ENCODE measurements at places on chromosomes 2 and 18. TPM values are rescaled to one million over a fixed set of nuclear protein-coding genes. Genes with fewer than 3 reads are reported as not detected.

DES gene
- total RNA-seq: 5,232 TPM

ABHD3 gene
- 11.5 TPM for total RNA-seq

ANKRD30B gene
- not detected for total RNA-seq

DNA sequence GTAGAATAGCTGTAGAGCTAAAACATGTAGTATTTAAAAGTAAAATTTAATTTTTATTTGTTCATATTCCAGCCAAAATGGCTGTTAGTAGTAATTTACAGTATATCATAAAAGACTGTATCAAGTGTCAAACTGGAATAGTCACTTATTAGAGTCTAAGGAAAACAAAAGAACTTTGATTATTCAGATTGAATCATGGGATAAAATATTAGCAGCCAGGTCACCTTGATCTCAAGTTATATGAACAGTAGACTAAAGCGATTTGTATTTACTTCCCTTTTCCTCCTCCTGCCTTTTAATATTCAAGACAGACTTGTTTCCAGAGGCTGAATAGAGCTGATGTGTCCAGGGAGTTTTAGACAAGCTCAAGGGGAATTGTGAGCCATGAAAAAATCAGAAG, 54.4 kb downstream of the PMAIP1 start:
- DNase-seq: no peak

DNA sequence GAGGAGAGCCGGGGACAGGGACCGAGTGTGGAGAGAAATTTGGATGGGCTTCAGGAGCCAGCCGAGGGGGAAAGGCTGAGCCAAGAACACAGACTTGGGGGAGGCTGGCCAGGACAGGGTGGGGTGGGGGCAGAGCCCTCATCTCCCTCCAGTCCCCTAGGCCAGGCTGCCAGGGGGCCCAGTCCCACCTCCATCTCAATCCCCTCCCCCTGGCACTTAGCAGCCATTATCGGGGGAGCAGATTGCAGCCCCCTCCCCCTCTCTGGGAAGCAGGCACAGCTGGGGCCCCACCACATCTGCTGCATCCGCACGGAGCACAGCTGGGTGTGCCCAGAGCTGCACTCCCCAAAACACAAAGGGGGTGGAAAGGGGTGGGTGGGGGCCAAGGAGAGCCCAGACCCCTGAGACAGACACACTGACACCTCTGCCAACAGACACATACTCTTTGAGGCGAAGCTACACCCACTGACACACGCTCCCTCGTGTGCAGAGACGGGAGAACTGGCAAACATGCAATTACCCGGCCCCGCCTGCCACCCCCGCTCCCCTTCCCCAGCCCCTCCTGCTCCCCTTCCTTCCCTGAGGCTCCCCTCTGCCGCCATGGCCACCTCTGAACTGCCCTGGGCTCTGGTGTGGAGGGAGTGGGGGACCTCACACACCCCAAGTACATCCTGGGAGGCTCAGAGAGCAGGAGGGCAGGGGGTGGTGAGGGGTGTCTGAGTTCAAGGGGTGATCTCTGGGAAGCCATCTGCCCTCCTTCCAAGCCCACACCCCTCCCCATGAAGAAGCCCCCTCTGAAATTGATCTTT, 5.1 kb upstream of the ASIC4 start:
- peak; percentile 89 for DNase-seq

DNA sequence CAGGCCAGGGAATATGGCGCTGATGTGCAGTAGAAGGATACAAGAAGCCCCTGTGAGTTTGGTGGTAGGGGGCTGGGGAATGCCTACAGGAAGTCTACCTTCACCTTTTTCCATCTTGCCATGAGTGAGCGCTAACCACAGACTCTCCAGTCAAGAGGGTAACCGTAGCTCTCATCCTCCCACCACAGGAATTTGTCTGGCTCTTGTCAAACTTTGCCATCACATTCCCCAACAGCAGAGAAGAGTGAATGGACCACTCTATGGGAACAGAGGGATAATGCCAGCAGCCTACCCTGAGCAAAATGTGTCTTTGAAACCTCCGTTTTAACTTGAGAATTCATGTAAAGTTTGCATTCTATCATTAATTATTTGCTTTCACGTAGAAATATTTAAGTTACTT, 168.3 kb downstream of the NRP2 start:
- DNase-seq: no peak

DNA sequence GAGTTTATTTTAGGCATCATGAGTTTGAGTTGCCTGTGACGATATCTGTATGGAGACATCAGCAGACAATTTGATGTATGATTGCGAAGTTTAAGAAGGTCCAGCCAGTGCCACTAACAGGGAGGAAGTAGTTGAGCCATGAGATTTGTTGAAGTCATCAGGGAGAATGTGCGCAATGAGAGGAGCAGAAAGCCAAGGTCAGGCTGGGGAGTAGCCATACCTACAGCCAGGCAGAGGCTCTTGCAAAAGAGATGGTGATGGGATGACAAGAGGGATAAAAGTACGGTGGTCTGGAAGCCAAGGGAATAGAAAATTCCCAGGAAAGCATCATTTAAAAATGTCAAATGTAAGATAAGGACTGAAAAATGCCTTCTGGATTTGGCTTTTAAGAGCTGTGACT, 51.2 kb downstream of the LIMS1 start:
- DNase-seq: no peak

- peak; percentile 29 for DNase-seq
These were observed 39.5 kb downstream of the HDAC4 start for GRCh38 chr2:239361311-239361642.

DNA sequence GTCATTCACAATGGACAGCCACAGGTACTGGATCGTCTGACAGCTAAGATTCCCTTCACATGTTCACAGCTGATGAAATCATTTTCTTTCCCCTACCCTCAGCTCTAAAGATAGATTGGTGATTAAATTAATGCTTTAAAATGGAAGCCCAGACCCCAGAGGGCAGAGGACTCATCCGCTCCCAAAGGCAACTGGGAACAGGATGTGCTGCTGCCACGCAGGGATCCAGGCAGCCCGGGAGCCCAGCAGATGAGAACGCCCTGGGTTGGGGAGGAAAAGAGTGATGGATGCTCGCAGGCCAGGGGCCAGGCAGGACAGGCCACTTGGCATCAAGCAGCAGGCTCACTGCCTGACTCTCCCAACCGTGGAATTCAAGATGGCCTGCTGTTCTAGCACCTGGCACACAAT, 41.3 kb downstream of the HDHD2 start:
- DNase-seq: no peak

- no peak for DNase-seq
These were observed 98.0 kb downstream of the TRABD2A start for GRCh38 chr2:84782717-84783442.

DNA sequence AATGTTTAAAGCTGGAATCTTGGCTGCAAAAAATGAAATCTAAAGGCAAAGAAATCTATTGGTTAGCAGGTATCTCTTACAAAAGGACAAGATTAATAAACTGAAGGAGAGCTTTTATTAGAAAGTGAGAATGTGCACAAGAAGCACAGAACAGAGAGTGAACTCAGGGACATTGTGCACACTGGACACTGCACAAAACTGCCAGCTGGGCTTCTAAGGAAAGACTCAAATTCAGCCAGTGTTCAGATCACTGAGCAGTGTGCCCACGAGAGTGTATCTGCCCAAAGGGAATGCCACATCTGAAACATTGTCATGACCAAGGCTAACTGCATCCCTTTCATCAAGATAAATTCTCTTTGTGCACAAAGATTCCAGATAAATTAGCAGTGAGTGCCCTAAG, 129.7 kb upstream of the KCNH7 start:
- no peak for DNase-seq

DNA sequence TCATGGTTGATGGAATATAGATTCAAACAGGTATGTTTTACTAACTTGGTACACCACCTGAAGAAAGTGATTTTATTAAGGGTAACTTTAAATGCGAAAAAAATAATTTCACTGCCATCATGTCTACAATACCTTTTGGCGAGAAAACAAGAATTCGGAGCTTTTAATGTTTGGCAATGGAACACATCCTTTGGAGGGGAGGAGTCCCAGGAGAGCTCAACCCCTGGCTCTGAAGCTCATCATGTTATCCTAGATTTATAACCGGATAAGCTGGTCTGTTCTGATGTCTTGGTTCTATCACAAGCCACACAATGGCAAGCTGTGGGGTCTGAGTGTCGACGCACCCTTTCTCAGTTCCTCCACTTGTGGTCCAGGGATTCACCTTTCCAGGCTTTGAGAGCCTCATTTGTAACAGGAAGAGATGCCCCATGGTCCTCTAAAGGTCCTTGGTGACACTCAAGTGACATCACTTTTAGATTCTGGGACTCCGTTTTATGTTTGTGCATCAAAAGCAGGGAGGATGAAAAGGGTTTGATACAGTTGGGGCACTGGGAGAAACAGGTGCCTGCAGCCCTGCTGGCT, 172.7 kb downstream of the BCL2 start:
- DNase-seq: no peak

DNA sequence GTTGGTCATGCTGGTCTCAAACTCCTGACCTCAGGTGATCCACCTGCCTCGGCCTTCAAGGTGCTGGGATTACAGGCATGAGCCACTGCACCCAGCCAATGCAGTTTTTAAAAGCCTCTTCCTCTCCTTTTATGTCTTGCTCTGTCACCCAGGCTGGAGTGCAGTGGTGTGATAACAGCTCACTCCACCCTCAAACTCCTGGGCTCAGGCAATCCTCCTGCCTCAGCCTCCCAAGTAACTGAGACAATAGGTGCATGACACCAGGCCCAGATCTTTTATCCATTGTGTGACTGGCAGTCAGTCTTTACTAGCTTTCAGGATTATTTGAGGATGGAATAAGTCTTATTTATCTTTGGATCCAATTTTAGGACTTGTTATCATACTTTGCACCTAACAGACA, 13.2 kb downstream of the KCTD18 start:
- no peak for DNase-seq

GRCh38 chr2:52532956-52533355, 1234.6 kb upstream of the CHAC2 start:
- DNase-seq: no peak

DNA sequence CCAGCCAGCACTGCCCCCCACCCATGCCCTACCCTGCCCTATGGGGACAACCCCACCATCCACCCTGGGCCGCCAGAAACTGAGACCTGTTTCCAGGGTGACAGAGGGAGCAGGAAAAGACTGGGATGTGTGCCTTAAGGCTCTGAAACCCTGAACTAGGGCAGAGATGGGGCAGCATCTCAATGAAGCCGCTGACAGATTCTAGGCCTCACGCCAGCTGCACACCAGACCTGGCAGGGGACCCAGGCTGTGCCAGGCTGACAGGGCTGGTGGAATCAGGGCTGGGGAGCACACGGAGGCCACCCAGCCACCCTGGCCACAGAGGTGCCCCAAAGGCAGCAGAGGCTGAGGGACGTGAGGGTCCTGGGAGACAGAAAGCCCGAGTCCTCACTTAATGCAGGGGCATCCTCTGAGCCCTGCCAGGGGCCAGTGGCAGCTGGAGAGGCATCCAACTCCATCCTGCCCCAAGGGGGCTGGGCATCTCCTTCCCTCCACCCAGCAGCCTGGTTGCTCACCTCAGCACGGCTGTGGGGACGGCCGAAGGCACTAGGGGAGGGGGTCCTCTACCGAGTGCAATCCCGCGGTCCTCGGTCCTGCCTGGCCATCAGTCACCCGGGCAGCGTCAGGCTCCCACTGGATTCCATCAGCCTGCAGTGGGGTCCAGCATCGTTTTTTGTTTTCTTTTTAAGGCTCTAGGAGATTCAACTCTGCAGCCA, 169.2 kb downstream of the ZFP36L2 start:
- DNase-seq: peak; percentile 50

GRCh38 chr2:96874198-96874831, 4.4 kb upstream of the SEMA4C start:
- DNase-seq: no peak
